ENCODE measurements at places on chromosomes 7 and 10.

DNA sequence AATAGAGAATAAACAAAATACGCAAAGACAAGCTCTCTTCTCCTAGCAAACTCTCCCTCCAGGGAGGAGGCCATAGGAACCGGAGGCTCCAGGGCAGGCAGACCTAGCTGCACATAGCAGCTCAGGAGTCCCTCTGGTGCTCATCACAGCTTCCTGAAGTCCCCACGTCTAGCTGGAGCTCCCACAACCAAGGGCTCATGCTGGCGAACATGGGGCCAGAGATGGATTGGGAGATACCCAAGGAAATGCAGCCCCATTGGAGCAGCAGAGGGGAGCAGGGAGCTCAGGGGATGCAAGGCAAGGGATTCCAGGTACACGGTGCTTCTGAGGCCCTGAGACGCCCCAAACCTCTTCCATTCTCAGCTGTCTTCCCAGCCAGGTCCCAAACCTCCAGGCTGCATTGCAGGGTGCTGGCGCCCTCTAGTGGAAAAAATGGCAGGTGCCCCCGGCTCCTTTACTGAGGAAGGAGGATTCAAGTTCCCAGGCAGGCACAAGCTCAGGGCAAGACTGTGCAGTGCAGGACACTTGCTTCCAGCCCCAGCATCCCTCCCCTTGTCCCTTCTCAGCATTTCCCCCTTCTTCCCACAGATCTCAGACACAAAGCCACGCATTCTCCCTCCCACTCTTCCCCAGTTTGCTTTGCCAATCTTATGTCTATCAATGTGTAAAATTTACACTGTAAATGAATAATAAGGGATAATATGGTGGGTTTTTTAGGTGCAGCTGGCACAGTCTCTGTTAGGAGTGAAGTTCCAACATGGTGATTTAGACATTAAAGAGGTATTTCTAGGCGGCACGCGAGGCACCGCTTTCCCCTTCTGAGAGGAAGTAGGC lies 46.2 kb downstream of the GPAM start:
- peak; percentile 81 for DNase-seq

DNA sequence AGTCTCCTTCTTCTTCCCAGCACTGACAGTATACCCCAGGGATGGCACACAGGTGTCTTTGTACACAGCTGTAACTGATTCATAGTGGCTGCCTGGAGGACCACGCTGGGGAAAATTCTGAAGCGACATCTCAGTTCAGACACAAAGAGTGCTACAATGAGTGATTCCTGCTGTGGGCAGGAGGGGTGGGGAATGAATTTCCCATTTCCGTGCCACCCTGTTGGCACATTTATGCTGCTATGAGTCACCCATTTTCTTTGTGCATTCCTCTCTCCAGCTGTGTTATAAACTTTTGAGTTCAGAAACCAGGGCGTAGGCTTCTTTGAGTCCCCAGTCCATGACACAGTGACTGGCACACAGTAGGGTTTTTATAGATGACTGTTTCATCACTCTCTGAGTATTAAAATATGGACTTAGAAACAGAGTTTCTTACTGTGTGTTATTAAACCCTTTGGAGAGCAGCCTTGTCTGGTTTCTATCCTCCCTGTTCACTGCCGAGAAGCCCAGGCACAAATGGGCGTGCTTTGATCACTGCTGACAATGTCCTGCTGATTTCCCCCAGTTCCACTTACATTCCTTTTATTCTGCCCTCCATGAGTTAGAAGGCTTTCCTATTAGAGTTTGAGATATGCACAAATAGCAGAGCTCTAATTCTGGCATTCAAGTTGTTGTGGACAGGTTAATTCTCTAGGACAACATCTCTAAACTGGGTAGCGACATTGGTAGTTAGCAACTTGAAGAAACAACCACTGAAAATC lies 24.0 kb upstream of the NPS start:
- DNase-seq: no peak

- DNase-seq: no peak
Observed at GRCh38 chr7:94890216-94890615, 17.2 kb upstream of the PPP1R9A start.

DNA sequence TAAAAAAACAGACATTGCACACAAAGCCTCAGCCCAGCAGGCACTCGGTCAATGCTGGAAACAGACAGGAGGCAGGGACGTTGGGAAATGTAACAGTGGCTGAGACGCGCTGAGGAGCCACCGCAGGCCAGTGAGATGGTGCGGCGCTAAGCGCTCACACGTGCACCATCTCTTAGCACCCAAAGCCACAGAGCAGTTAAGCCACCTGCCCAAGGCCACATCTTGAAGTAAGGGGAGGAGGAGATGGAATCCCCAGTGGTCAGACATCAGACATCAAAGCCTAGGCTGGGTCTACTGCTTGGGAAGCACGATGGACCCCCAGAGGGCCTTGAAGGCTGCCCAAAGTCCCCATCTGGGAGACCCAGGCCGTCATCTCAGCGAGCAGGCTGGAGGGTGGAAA lies 15.6 kb downstream of the LAT2 start:
- DNase-seq: no peak

DNA sequence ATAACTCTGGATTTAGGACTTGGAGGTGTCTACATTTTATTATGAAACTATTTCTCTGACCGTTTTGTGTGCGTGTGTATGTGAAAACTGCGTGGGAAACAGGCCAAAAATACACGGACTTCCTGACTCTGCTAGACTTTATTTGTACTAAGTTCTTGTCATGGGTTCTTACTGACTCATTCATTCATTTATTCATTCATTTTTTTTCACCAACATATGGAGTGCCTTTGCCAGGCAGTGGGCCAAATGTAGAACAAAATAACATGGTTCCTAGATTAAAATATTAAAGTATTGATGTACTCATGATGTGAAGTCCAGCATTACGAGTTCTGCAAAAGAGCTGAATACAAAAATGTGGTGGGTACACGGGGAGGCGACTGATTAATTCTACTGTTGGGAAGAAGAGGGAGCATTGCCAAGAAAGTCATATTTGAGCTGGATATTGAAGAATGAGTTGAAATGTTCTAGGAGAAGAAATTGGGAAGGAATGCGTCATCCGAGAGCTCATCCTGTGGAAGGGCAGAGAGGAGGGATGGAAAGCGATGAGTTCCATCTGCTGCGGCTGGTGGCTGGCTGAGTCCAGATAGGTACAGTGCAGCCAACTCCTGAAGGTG lies 24.6 kb downstream of the CACNB2 start:
- DNase-seq: no peak

- DNase-seq: no peak
Observed at GRCh38 chr7:7970237-7970530, 1.6 kb downstream of the GLCCI1 start.

- DNase-seq: peak; percentile 48
Observed at GRCh38 chr10:22253580-22253882, 35.7 kb upstream of the EBLN1 start.

DNA sequence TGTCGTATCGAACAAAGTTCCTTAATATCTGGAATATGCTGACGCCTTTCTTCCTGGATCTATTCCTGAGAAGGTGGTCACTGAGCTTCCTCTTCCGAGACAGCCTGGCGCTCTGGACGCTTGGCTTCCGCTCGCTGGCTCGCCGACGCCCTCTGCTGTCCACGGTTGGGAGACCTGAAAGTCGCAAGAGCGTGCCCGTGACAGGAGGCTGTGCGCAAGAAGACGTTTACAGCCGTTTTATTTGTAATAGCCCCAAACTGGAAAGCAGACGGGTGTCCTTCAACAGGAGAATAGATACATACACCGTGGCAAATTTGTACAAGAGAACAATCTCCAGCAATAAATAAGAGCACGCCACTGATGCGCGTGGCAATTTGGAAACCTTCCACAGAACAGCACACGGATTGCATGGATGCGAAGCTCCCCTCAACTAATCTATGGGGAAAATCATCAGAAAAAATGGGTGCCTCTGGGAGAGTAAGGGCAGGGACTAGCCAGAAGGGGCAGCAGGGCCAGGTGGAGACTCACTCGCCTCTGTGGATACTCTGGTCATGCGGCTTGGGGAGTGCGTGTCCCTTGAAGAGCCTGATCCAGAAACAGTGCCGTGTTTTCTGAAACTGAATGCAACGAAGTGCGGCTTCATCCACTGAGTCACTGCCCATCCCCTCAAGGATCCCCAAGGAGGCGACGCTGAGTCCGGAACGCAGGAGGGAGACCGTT lies 41.5 kb upstream of the BNIP3 start:
- DNase-seq: peak; percentile 86

DNA sequence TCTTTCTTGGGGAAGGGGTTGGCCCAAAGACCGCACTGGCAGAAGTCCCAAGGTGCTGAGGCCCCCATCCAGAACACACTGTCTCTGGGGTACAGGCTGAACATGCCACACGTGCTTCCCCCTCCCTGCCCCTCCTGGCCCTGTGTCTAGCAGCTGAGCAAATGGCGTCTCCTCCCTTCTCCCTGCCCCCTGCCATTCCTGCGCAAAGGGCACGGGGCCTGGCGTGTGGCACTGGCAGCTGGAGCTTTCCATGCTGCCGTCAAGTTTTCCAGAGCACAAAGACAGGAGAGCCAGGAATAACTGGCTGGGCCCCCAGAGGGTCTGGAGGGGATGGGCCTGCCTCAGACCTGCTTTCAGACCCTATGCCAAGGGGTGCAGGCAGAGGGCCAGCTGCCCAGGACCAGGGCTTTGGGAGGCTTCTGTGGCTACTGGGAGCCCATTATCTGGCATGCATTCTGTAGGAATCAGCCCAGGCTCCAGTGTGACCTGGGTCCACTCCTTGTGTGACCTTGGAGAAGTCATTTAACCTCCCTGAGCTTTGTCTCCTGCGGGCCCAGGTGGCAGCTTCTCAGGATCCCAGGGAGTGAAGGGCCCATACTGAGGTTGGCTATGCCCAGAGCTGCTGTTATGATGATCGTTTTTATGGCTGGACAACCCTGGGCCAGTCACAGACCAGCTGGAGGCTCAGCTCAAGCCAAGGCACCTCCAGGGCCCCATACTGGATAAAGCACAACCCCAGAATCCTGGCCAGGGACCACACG lies 710 bp upstream of the LDB3 start:
- no peak for DNase-seq

DNA sequence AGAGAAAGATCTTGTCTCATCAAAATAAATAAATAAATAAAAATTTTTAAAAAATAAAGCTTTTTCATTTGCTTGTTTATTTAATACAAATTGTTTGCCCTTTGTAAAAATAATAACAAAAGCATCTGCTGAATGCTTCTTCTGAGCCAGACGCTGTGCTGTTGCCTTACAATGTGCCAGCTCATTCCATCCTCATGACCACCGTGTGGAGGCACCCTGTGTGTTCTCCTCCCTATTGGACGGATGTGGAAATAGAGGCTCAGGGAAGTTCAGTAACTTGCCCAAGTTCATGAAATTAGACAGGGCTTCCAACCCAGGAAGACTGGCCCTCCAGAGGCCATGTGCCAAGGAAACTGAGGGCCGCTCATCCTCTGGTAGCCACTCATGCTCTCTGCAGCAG lies 120.6 kb downstream of the SH3PXD2A start:
- DNase-seq: no peak

DNA sequence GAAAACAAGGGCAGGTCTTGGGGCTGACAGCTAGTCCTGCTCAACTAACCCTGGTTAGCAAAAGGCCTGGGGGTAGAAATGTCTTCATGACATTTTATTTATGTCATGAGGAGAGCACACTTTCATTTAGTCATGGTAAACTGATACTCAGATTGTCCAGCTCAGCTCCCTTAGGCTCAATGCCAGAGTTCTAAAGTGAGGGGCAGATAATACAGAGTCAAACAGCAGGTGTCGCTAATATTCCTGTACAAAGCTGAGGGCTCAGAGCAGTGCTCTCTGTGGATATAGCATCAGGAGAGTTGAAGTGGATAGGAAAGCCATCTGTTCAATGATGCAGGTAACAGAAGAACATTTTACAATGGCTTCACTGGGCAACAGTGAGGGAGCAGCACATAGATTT lies 26.8 kb upstream of the CALCR start:
- DNase-seq: no peak

DNA sequence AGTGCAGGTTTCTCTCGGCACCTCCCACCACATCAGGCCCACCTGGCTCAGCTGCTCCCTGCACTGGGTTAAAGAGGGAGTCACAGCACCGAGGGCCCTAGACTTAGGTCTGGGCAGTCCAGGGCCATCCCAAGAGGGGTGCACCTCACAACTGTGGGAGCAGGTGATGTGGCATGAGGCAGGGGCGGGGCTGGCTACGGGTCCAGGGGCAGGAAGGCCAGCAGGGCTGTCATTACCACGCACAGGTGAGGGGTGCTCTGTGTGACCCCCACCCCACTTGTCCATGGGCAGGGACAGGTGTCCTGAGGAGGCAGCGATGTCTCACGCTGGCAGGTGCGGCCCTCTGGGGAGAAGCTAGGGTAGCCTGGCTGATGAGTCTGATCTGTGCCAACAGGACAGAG lies 40.5 kb upstream of the DPYSL4 start:
- DNase-seq: no peak

- DNase-seq: no peak
Observed at GRCh38 chr7:6252748-6253147, 19.7 kb downstream of the CYTH3 start.

DNA sequence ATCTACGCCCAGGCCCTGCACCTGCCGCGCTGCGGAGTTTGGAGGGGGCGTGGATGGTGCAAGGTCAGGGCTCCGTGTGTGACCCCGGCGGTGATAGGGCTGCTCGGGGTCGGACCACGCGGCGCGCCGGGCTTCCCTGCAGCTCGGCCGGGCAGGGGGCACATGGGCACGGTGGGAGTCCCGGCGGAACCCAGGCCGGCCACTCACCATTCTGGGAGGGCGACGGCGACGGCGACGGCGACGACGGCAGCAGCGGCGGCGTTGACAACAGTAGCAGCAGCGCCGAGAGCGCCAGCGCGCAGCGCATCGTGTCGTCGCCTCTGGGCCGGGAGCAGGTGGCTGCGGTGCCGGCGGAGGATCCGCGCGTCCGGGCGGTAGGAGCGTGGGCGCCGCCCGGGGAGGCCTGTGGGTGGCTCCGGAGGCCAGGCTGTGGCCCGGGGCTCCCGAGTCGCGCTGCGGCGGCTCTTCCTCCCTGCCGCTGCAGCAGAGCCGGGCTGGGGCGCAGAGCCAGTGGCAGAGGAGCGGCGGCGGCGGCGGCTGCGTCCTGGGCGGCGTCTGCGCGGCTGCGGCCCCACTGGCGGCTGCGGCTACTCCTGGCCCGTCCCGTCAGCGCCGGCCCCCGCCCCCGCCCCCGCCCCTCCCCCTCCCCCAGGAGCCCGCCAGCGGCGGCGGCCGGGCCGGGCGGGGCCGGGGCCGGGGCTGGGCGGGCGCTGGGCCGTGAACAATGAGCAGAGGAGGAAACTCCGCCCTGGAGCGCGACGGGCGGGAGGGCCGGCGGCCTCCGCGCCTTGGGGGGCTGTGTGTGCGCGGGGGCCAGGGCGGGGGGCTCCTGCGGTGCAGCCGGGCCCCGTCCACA lies at the start of gene PODXL:
Gene PODXL (minus strand): TSS at position 576 of the 856 bp plus-strand sequence. CDS start 269 bp downstream, at position 307.
- peak; percentile 62 for DNase-seq

GRCh38 chr10:47260505-47261111 lies 39.4 kb upstream of the GDF10 start:
- peak; percentile 46 for DNase-seq

DNA sequence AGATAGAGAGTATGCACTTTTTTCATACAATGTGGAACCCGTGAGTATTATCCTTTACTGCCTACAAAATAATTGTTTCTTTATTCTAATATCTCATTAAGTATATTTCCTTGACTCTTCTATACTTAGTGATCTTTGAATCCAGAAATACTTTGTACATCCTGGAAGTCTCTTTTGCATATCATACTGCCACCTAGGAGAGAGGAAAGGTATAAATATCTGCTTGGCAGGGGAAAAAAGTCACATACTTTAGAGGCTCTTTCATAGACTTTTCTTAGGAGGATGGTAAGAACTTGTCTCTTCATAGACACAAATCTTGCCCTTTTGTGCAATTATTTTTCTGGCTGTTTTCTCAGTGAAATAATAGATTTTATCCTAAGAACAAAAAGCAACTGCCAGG lies 436.0 kb downstream of the PAXIP1 start:
- DNase-seq: no peak

- no peak for DNase-seq
Observed at GRCh38 chr7:116863936-116864500, 1.6 kb downstream of the CAPZA2 start.
